ENCODE measurements at places on chromosomes 13 and 19.

GRCh38 chr19:54558339-54558738 lies 15.3 kb upstream of the LILRA2 start:
- no peak for DNase-seq

DNA sequence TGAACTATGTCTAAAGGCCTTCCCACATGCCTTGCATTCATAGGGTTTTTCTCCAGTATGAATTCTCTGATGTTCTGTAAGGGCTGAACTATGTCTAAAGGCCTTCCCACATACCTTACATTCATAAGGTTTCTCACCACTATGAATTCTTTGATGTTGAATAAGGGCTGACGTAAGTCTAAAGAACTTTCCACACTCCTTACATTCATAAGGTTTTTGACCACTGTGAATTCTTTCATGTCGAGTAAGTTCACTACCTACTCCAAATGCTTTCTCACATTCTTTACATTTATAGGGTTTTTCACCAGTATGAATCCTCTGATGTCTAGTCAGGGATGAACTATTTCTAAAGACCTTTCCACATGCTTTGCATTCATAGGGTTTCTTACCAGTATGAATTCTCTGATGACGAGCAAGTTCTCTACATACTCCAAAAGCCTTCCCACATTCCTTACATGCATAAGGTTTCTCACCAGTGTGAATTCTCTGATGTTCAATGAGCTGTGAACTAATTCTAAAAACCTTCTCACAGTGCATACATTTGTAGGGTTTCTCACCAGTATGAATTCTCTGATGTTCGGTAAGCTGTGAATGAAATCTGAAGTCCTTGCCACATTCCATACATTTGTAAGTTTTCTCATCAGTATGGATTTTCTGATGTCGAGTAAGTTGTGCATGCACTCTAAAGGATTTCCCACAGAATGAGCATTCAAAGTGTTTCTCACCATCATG lies 19.1 kb upstream of the ZNF260 start:
- DNase-seq, result peak; percentile 35

DNA sequence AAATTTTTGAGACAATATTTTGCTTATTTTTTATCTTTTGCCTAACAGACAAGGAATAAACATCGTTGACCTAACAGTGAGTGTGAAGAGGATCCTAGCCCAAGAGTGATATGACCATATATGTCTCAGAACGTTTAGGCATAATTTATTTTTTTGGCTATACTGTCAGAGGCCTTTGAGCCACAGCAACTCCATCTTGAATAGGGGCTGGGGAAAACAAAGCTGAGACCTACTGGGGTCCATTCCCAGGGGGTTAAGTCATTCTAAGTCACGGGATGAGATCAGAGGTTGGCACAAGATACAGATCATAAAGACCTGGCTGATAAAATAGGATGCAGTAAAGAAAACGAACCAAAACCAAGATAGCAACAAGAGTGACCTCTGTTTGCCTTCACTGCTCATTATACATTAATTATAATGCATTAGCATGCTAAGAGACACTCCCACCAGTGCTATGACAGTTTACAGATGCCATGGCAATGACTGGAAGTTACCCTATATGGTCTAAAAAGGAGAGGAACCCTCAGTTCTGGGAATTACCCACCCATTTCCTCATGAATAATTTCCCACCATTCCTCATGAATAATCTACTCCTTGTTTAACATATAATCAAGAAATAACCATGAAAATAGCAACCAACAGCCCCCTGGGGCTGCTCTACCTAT lies 510.9 kb upstream of the PCDH9 start:
- no peak for DNase-seq

GRCh38 chr19:14434543-14435319 lies 1.6 kb downstream of the PKN1 start:
- no peak for DNase-seq

- no peak for DNase-seq
Measured at GRCh38 chr13:75736173-75736572, 100.0 kb downstream of the LMO7 start.

DNA sequence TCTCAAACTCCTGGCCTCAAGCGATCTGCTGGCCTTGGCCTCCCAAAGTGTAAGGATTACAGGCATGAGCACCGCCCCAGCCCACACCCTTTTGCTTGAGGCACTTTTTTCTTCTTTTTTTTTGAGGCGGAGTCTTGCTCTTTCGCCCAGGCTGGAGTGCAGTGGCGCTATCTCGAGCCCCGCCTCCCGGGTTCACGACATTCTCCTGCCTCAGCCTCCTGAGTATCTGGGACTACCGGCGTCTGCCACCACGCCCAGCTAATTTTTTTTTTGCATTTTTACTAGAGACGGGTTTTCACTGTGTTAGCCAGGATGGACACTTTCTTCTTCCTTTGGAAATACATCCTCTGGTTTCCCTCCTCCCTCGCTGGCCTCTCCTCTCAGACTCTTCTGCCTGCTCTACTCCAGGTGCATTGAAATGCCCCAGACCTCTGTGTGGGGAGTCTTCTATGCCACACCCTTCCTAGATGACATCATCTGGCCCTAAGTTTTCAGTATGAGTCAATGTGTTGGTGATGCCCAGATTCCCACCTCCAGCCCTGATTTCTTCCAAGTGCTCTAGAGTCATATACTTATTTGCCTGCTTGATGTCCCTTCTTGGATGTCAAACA lies 20.7 kb upstream of the TPT1 start:
- DNase-seq, result no peak

GRCh38 chr13:85266771-85267170 lies 532.4 kb downstream of the SLITRK6 start:
- DNase-seq, result no peak

DNA sequence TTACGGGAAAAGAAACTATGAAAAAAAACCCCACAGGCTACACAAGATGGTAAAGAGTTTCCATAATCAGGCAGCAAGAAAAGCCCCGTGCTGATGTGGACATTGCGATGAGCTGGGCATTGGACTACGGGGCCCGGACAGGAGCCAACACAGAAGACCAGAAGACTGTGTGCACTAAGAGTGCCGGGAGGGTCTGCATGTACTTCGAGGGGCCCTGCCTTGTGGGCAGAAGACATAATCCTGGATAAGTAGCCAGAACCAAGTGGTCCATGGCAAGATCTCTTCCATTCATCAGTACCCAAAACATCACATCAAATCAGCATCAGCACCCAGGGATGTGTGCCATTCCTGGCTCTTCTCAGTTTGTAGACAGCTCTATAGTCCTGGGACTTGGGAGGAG lies 317.8 kb downstream of the FGF9 start:
- DNase-seq, result no peak

DNA sequence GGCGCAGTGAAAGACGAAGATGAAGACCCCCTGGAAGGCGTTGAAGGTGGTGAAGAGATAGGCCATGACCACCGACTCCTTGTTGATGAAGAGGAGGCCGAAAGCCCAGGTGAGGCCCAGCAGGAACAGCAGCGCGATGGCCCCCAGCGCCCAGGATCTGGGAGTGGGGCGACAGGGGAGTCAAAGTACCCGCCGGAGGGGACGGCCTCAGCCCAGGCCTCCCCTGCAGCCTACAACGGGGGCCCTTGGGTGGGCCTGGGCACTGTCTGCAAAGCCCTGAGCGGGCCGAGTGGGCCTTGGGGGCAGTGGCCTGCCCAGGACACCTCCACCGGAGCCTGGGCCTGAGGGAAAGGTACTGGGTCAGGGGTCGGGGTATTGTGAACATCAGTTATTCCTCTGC lies 19.0 kb upstream of the ASF1B start:
- no peak for DNase-seq

- no peak for DNase-seq
Measured at GRCh38 chr19:17575871-17576757, 20.7 kb downstream of the COLGALT1 start.
